ENCODE measurements at places on chromosomes 12 and 14.

DNA sequence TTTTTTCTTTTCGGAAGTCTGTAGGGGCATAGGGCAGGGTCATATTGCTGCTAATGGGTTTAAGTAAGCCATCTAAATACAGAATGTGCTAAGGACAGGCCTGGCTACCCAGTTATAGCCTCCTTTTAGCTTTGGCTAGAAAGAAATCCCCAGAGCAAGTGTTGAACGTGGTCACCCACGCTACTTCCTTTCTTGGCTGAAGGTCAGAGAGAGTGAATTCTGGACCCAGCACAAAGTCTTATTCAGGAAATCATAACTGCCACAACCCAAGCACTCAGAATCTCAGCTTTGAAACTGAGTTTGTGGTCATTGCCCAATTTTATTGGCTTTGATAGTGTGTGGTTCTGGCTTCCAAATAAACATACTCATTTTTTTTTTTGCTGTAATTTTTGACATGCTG, 542.1 kb upstream of the ATP2B1 start:
- no peak for DNase-seq

DNA sequence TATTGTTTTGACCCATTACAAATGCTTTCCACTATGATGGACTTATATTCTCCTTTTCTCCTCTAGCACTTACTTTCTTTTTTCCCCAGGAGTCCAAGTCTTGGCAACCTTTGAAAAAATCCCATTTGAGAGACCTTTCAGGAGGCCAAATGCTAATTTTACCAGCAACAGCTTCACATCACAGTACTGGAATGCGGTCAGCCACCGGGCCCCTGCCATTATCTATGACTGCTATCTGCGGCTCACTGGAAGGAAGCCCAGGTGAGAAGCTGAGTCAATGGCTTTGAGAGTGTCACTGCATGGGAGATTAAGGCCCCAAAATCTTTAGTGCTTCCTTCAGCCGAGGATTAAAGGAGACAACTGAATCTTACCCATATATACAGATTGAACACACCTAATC, 64.2 kb downstream of the ERGIC2 start:
- DNase-seq = no peak

- no peak for DNase-seq
Observed at GRCh38 chr14:103209506-103209905, 86.2 kb downstream of the TNFAIP2 start.

GRCh38 chr12:100142851-100143559, at the start of gene BLTP3B:
TSS of gene BLTP3B (minus strand) at chr12:100142874. CDS start at chr12:100142635, 239 bp downstream.
- peak; percentile 82 for DNase-seq

GRCh38 chr14:58171090-58171489, 19.1 kb upstream of the ARMH4 start:
- DNase-seq = peak; percentile 21

DNA sequence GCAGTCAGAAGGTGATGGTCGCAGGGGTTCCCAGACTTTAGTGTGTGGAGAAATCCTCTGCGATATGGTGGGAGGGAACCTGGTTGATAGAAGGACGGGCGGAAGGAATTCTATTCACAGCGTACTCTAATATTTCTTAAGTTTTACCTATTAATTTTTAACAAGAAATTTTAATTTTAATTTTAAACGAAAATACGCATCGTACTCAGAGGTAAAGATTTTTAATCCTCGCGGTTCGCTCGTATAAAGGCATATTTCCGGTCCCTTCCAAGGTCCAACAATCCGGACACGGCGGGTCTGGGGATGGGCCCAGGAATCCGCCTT, 338 bp upstream of the SLC48A1 start:
- no peak for DNase-seq

GRCh38 chr14:57161583-57162234, 107.0 kb downstream of the EXOC5 start:
- no peak for DNase-seq

- DNase-seq = no peak
Observed at GRCh38 chr14:51677266-51677665, 25.6 kb downstream of the FRMD6 start.

DNA sequence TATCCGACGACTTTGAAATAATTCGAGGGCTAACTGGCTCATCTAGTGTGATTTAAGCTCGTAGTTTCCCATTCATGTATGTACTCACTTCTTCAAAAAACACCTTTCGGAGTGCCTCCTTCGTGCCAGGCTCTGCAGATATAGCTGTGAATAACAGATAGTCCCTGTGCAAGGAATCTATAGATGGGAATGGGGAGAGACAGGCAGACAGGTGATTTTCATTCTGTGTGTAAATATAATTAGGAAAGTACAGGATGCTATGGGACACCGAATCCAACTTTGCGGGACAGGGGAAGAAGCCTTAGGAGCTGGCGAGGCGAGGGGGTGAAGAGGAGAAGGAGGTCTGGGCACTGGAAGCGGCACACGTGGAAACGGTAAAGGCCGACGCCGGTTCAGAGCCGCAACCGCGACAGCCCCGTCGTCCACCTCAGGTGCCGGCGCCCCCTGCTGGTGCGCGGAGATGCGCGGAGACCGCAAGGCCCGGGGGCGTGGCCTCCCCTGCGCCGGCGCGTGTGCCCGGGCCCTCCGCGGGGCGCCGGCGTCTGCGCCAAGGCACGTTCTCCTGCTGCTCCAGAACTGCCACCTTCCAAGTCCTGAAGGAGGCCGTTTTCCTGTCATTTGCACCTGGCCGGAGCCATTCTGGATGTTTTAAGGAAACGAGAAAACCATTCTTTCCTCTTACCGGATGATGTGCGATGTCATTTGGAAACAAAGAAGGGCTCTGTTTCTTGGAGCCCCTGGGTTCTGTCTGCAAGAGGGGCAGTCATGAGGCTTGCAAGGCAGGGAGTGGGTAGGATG, 18.0 kb upstream of the CACNA1C start:
- DNase-seq = peak; percentile 79

DNA sequence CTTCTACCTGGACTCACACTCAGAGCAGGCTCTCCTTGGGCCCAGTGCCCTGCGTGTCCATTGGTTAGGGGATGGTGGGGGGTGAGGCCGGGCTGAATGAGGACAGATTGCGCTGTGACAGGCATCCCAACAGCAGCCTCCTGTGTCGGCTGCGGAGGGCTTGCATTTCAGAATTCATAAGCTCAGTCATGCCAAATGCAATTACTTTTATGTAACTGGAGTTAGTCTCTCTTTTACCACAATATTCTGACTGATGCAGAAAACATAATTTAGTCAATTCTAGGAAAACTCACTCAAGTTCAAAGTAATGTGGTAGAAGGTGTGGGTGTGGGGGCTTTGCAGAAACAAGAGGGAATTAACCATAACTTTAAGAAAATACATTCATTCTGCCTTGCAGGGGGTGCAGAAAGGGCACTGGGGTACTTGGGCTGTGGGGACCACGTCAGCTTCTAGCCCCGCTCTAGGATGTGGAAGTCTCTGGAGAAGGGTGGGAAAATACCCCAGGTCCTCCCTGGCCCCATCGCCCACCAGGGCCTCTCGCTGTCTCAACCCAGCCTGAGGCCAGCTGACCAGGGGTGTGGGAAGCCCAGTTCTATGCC, 257.7 kb downstream of the ADGRD1 start:
- DNase-seq = no peak

DNA sequence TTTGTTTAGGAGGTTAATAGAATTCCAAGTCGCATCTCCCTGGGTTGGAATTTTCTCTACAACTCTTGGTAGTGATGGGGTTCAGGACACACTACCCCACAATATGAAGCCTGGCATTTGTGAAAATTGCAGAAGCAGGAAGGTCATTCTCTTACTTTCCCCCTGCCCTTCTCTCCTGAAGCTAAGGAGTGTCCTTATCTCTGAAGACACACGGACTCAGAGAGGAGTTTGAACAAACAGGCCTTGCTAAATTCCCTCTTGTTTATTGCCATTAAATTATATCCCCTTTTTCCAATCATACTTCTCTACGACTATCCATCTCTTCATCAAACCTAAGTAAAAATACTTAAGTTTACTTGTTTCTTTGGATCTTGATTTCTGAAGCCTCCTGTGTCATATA, 443.0 kb downstream of the RAD51B start:
- no peak for DNase-seq

DNA sequence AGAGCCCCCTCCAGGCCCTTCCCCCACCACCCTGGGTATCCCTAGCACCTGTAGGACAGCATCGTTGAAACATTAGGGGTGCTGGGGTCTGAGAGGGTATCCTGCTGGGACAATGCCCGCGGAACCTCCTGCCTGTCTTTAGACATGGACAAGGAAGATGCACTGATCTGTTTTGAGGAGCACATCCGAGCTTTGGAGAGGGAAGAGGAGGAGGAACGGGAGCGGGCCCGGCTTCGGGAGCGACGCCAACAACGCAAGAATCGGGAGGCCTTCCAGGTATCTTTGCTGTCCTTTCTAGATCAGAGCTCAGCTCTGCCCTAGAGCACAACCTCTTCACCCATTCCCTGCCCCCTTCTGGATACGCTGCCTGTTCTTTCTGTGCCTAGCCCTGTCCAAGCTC, 13.2 kb downstream of the PRPF40B start:
- no peak for DNase-seq

DNA sequence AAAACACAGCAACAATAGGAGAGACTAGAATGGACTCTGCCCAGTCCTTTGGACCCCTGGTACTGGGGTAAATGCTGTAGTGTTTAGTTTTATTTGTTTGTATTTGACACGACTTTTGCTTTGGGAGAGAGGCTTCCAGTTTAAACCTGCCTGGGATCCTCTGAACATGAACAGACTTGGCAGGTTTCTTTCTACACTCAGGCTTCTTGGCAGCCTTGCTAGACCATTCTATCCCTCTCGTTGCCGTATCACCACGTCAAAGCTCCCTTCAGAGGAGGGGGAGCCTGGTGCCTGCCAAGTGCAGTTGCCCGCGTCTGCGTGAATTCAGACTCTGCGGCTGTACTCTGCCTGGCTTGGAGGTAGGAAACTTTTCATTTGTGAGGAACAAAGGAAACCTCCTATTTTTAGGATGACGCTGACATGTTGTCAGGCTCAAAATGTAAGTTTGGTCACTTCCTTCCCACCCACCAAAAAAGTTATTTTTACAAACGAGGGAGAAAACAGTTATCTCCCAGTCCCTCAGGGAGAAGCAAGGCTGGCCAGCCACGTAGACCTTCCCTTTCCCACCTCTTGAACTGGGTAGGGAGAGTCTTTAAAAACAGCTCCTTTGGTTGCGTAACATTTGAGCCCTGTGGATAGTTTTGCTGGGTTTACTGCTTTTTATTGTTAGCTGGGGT, 25.9 kb downstream of the CD9 start:
- no peak for DNase-seq

GRCh38 chr14:46344327-46344937, 307.1 kb downstream of the RPL10L start:
- DNase-seq = no peak

- no peak for DNase-seq
Observed at GRCh38 chr12:95700316-95700785, 90.2 kb downstream of the NTN4 start.

DNA sequence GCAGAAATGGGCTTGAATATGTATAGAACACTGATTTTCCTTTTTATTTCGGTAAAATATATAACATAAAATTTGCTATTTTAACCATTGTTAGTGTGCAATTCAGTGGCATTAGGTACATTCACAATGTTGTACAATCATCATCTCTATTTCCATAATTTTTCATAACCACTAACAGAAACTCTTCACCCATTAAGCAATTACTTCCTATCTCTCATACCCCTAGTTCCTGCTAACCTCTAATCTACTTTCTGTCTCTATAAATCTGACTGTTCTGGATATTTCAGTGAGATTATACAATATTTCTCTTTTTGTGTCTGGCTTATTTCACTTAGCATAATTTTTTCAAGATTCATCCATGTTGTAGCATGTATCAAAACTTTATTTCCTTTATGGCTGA, 8.9 kb upstream of the RNF212B start:
- no peak for DNase-seq

DNA sequence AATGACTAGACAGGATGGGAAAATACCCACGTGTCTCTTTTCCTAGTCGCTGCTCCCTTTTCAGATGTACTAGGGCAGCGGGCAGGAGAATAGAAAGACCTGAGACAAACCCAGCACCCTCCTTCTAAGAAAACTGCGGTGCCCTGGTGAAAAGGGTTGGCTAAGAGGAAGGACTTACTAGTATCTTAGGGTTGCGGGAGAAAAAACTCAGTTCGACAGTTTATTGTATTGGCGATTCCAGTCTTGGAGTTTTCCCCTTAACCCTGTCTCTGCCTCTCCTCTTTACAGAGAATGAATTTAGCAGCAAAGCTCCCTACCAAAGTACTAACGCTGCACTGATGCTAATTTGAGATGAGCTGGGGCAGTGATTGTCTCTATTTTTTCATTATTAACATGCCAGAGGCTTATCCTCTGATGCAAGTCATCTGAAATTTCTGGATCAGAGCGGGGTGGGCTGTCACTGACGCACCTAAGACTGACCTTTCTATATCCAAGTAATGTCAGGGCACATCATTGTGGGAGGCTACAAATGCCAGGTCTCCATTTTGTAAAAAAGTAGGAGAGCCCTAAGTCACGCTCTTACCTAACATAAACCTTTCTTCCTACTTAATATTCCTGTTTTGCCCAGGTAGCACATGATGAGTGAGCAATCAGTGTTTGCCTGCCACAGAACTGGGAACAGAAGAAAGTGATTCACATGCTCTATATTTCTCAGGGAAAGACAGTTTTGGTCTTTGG, 916 bp upstream of the PAWR start:
- DNase-seq = no peak

DNA sequence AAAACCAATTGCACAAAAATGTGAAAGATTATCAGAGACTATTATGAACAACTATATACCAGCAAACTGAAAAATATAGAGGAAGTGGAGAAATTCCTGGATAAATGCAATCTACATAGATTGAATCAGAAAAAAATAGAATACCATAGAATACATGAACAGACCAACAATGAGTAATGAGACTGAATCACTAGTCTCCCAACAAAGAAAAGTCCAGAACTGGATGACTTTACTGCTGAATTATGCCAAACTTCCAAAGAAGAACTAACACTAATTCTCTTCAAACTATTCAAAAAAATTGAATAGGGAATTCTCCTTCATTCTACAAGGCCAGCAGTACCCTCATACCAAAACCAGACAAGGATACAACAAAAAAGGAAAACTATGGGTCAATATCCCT, 60.6 kb downstream of the GUCY2C start:
- DNase-seq = no peak

- DNase-seq = no peak
Observed at GRCh38 chr12:52335598-52336262, 14.5 kb upstream of the KRT83 start.

DNA sequence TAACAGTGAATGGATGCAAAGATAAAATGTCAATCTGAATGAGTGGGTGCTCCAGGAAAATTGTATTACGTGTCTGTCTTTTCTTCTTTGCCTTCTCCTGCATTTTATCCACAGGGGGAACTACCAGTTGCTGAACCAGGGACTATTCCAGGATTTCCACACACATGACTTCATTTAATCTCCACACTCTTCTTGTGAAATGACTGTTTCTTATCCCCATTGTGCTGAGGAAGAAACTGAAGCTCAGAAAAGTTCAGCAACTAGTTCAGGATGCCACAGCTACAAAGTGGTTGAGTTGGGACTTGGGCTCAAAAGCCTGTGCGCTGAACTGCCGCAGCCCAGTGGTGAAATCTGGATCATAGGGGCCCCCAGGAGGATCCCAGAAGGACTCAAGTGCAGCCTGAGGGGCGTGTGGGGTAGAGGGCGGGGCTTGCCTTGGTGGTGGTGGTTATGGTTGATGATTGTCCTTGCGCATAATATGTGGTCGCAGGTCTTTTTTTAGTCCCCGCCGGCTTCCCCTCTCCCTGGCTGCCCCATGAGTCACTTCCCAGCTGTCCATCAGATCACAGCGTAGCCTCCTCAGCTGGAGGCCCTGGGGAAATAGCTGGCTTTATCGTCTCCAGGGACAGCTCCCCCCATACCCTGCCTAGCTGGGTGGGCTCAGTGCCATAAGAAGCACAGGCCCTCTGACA, 235.2 kb upstream of the CRY1 start:
- no peak for DNase-seq

All from activated T-helper 2 cell treated with anti-CD3 and anti-CD28 coated beads, Interferon-gamma antibody, Interleukin-2, Interleukin-4, amounts not matched to agents 10 μg/mL and 5 μg/mL and 100 μg/mL, durations not matched to agents 14 hours and 24 hours and 36 hours (primary cell).